CD4-positive, alpha-beta T cell treated with Interleukin-6 at 100 ng/mL for 8 hours (primary cell): ENCODE measurements at places on chromosomes 13 and 19.

- DNase-seq, result no peak
These were observed 5.0 kb downstream of the SOX1 start for GRCh38 chr13:112071723-112072533.

DNA sequence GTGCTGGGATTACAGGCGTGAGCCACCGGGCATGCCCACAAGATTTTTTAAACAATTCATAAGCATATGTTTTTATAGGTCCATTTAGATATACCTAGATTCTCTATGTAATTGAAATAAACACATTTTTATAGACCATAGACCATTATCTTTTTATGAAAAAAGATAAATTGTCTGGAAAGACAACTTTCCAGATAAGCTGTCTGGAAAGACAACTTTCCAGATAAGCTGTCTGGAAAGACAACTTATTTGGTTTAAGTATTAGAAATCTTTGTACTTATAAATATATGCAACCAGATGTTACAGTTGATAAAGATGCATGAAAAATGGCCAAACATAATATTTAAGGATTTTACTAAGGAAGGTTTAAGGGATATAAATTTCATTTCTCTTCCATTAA is 538.5 kb downstream of the GPC6 start:
- DNase-seq, result no peak

DNA sequence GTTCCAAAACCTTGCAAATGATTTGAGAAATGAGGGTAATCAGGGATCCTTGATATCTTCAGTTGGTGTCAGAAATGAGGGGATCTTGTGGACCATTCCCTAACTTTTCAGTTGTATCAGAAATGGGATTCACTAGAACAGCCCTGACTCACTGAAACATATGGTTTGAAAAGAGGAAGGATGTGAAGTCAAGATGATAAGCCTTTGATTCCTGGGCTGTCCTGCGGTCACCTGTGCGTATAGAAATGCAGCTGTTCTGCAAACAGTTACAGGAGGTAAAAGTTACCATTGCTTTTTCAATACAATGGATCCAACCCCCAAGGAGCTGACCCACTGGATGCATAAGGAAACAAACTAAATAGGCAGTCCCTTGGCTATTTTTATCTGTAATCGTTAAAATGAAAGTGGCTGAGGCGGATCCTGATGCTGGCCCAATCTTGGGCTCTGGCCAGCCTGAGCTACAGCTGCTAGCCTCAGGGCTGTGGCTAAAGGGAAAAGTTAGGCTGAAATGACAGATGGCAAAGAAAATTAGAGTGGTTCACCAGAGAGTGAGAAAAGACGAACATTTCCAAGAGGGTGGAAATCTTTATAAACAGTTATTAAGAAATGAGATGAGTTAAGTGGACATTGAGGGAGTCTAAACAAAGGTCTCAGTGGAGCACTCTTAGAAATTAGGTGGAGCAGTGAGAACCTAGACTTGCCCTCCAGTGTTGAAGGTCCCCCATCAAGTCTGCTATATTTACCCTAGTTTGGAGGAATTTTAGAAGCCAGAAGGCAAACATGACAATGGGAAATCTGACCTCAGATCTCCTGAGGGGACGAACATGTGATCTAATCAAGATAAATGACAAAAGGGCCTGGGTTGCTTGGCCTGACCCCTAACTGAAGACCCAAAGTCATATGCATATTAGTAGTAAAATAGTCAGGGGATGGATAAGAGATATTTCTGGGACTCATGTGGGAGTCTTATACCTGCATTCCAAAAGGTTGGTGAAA is 7.6 kb downstream of the SIGLECL1 start:
- no peak for DNase-seq

- no peak for DNase-seq
These were observed 18.2 kb downstream of the IL17D start for GRCh38 chr13:20721454-20722357.

DNA sequence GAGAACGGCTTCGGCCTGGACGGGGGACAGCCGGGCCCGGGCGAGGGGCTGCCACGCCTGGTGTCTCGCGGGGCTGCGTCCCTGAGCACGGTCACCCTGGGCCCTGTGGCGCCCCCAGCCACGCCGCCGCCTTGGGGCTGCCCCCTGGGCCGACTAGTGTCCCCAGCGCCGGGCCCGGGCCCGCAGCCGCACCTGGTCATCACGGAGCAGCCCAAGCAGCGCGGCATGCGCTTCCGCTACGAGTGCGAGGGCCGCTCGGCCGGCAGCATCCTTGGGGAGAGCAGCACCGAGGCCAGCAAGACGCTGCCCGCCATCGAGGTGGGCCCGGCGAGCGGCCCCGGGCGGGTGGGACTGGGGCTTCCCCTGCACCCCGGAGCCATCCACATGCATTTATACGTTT is 10.7 kb downstream of the RELB start:
- no peak for DNase-seq

GRCh38 chr19:18762125-18763023 is 28.7 kb downstream of the COMP start:
- DNase-seq, result no peak

DNA sequence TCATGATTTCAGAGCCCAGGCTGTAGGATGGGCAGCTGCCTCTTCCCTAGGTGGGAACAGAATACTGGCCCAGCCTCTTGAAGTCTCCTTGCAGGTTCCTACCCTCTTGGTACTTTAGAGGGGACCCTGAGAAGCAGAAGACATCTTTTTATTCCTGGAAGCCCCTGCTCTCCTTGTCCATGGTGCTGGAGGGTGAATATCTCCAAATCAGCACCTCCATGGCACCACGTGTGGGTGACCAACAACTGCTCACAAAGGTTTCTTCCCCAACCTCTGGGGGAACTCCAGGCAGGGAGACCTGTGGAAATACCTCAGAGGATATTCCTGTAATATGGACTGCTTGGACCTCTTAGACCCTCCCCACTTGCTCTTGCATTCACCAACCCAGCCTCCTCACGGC is 48.1 kb upstream of the TSHZ3 start:
- no peak for DNase-seq
